ENCODE measurements at places on chromosomes 12 and 14. TPM values are rescaled to one million over a fixed set of nuclear protein-coding genes. Genes with fewer than 3 reads are reported as not detected.

PTPRB gene
- 23.5 TPM for total RNA-seq

CDH24 gene
- 9.7 TPM for total RNA-seq

LRRIQ1 gene
- 0.69 TPM for total RNA-seq

KCNA1 gene
- total RNA-seq = not detected

IGFBP6 gene
- total RNA-seq = 202 TPM
